NCI-H187 (cell line): ENCODE measurements at places on chromosomes 16 and 17.

DNA sequence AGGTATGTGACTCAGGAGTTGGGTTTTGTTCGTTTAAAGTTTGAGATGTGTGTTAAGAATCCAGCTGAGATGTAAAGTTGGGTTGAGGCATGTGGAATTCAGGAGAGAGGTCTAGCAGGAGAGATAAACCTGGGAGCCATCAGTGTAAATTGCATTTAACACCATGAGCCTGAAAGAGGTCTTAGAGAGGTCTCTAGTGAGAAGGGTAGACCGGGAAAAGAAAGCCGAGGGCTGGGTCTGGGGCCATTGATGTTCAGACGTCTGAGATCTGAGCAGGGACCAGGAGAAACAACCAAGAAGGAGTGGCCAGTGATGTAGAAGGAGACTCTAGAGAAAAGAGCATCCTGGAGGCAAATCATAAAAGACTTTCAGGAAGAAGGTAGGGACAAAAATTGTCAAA is 44.1 kb upstream of the PIRT start:
- DNase-seq, result no peak

GRCh38 chr17:17959520-17960361 is 12.5 kb downstream of the TOM1L2 start:
- no peak for DNase-seq

GRCh38 chr16:74651841-74652240 is 14.8 kb downstream of the RFWD3 start:
- DNase-seq, result no peak

GRCh38 chr17:8894673-8895578 is 27.5 kb upstream of the PIK3R6 start:
- no peak for DNase-seq

GRCh38 chr17:67041531-67041930 is 2.8 kb upstream of the CACNG1 start:
- no peak for DNase-seq

DNA sequence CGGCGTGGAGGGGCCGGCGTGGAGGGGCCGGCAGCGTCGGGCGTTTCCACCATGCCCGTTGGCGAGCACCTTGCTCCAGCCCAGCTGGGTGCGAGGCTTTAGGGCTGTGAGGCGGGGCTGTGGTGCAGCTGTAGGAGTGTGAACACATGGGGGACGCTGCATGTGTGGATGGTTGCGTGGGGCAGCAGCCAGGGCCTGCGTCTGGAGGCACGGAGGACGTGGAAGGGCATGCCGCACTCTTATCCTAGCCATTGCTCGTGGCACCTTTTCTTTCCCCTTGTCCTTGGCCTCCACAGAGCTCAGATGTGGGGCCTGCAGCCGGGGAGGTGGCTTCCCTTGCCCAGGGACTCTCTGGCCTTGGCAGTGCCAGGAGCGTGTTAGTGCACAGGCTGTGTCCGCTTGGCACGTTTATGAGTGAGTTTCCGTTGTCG is 47.8 kb downstream of the PDPK1 start:
- DNase-seq, result no peak

DNA sequence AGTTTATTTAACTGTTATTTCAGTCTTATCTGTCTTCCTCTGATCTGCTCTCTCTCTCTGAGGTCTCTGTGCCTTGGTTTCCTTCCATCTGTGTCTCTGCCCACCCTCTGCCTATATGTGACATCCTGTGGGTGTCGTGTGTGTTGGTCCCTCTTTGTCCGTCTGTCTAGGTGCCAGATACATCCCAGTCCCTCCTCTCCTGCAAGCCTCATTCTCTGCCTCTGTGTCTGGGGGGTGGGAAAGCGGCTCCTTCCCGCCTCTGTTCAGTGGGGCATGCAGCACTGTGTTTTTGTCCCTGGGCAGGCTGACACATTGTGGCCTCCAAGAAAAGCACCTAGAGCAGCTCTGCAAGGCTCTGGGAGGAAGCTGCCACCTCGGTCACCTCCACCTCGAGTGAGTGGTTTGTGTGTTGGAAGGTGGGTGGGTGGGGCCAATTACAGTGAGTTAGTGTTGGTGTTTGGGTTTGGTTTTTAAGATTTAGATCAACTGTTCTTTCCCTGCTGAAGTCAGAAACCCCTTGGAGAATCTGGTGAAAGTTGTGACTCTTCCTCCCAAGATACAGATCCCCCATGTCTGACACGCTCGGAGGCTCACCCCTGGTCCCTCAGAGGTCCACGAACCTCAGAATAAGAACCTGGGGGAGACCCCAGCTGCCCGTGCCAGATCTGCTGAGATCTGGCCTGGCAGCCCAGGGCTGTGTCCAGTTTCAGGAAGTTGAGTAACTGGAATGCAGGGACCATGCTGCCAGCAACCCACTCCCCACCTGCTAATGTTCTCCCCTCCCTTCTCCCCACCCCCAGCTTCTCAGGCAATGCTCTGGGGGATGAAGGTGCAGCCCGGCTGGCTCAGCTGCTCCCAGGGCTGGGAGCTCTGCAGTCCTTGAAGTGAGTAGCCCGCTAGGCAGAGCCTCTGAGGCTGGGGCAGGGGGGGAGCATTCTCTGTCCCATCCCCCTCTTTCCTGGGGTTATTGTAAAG is 50.9 kb upstream of the CPNE2 start:
- DNase-seq, result no peak

- no peak for DNase-seq
Measured at GRCh38 chr17:42323268-42323773, 35.0 kb downstream of the STAT5A start.

GRCh38 chr16:17475104-17475503 is 4.3 kb upstream of the XYLT1 start:
- no peak for DNase-seq

DNA sequence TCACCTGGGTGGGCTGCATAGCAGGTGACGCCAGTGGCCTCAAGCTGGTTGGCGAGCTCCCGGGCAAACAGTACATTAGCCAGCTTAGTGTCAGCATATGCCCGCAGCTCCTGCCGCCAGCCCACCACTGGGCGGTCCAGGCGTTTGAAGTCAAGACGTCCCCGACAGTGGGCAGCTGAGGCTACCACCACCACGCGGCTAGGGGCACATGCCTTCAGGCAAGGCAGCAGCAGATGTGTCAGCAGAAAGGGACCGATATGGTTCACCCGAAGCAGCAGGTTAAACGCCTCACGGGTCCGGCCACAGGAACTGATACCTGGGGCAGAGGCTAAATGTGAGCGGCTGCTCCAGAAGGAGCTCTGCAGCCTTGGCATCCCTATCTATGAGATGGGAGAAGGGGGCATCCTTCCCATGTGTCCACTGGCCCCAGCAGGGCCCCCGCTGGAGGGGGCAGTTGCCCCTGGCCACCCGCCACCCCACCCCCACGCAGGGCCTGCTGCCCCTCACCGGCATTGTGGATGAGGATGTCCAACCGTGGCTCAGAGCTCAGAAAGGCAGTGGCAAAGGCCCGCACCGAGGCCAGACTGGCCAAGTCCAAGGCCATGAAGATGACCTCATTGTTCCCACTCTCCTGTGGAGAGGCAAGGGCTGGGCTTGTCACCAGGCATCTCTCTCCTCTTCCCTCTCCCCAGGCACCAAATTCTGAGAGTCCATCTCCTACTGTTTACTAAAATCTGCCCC is 1.7 kb downstream of the DHRS13 start:
- DNase-seq, result no peak

DNA sequence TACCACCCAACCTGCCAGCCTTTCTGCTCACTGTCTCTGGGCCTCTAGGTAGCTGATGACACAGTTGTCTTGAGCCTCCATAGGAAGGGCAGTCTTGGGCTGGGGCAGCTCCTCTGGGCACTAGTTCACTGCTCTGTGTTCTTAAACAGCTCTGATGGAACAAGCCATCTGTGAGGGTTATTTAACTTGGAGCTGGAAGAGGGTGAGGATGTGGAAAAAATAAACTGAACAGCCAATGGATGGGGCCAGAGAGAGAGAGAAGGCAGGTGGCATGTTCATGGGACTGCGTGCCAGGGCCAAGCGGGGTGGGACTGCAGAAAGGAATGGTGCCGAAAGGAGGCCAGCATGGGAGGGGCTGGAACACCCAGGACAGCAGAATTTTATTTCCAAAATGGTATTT is 52.6 kb downstream of the HIC1 start:
- DNase-seq, result no peak

- DNase-seq, result no peak
Measured at GRCh38 chr17:1197781-1198490, 18.2 kb upstream of the ABR start.

GRCh38 chr16:82584553-82585152 is 42.1 kb upstream of the CDH13 start:
- DNase-seq, result no peak

GRCh38 chr16:64823481-64824075 is 298.3 kb downstream of the CDH11 start:
- DNase-seq, result no peak

DNA sequence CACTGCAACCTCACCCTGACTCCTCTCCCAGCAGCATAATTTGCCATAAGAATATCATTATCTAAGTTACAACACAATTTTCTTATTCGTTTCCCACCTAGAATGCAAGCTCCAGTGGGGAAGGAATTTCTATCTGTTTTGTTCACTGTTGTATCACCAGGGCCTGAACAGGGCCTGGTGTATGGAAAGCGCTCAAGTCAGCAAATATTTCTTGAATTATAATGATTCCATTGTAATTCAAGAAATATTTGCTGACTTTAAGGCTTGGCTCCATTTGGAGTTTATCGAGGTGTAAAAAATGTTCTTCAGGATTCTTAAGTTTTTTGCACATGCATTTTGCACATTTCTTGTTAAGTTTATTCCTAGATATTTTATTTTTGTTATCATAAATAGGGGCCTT is 58.4 kb downstream of the RBFOX3 start:
- DNase-seq, result no peak

DNA sequence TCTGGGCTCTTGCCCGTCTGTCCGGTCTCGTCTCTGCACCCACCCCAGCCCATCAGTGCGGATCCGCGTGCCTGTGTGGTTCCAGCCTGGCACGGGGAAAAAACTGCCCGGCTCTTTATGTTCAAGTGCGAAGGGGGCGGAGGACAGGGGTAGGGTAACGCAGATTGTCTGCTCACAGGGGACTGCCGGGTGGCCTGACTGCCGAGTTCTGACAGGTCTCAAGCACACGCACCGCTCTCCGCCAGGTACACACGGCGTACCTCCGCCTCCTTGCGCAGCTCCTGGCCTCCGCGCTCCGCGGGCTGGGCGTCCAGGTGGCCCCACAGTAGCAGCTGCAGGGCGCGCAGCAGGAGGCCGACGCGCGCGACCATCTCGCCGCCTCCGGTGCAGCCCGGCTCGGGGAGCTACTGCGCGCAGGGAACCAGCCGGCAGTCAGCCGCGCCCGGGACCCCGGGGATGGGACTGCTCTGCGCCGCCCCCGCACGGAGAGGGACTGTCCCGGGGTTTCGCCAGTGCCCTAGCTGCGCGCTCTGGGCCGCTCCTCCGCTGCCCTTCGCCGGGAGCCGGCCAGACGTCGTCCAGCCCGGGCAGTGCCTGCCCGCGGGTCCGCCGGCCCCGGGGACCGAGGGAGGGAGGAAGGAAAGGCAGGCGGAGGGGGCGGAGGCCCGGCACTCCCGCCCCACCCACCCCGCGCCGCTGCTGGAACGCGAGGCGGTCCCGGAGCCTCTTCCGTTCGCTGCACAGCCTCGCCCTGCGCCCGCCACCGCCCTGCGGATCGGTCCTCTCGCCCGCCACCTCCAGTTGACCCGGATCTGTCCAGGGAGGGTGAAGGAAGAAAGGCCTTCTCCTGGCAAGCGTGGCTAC is at the start of gene MMP28:
Gene MMP28, minus strand, starts transcription at position 635 of the 864 bp plus-strand sequence. Its CDS starts 264 bp downstream, at position 371.
- no peak for DNase-seq

- peak; percentile 28 for DNase-seq
Measured at GRCh38 chr17:57108671-57109392, 23.8 kb downstream of the AKAP1 start.

DNA sequence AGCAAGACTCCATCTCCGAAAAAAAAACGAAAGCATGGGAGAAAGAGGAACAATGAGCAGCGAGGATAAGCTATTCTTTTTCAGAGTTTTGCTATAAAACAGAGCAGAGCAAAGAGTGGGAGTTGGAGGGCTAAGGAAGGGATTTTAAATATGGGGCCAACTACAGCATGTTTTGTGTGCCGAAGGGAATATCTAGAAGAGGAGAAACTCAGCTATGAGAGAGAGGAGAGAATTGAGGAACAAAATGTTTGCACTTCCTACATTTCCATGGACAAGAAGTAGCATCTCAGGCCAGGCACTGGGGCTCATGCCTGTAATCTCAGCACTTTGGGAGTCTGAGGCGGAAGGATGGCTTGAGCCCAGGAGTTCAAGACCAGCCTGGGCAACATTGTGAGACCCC is 13.1 kb upstream of the GRB2 start:
- DNase-seq, result no peak

GRCh38 chr16:6600167-6600566 is 732.5 kb upstream of the RBFOX1 start:
- no peak for DNase-seq

- DNase-seq, result no peak
Measured at GRCh38 chr17:28759256-28759865, 15.6 kb downstream of the TRAF4 start.

GRCh38 chr16:83720213-83720612 is 87.6 kb upstream of the HSBP1 start:
- no peak for DNase-seq

DNA sequence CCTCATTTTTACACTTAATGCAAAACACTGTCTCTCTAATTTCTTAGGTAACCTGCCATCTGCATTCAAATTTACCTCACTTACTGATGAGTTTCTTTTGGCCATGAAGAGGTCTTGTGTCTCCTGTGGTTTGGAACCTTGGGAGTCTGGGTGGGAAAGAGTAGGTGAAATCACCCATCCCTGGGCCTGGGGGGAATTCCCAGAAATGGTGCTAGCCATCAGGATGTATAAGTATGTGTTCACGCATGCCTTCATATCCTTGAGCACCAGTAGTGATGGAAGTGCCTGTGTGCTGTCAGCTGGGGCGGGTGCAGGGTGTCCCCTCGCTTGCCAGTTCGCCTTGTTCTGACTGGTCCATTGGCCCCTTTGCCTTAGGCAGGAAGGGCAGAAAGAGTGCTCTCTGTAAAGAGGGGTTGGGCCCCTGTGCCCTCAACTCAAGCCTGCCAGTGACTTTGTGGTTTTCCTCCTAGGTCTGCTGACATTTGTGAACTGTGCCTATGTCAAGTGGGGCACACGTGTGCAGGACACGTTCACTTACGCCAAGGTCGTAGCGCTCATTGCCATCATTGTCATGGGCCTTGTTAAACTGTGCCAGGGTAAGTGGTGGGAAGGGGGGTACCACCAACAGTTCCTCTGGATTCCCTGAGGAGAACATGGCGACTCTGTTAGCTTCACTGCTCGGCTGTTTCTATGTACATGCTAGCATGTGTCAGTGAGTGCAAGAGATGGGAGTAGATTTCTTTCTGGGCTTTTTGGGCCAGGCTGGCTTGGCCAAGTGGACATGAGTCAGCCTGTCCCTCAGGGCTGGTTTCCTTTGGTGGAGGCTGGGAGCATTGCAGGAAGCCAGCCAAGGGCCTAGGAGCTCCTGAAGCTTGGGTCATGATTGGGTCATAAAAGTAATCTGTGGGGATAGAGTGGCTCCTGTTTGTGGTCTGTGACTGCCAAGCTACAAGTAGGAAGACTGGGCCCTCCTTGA is 23.2 kb downstream of the SLC7A6OS start:
- no peak for DNase-seq

- no peak for DNase-seq
Measured at GRCh38 chr16:49503256-49504022, 129.8 kb downstream of the C16orf78 start.
